ENCODE measurements at places on chromosomes 13 and 19. TPM values are rescaled to one million over a fixed set of nuclear protein-coding genes. Genes with fewer than 3 reads are reported as not detected.

- DNase-seq, result no peak
- H3K27ac ChIP-seq, result no peak overlapping the region
- no peak overlapping the region for H3K4me3 ChIP-seq
- no peaks in the 10 kb centered on the region for H3K27me3 ChIP-seq
These were observed 4.4 kb upstream of the MTMR6 start for GRCh38 chr13:25291691-25292090.

- H3K4me1 ChIP-seq, result no peaks in the 10 kb centered on the region
- H3K27me3 ChIP-seq, result no peaks in the 10 kb centered on the region
- no peaks in the 10 kb centered on the region for H3K36me3 ChIP-seq
- peak; percentile 14 for DNase-seq
- H3K27ac ChIP-seq, result no peak overlapping the region
These were observed 3.0 kb downstream of the MZF1 start for GRCh38 chr19:58569943-58570670.

DNA sequence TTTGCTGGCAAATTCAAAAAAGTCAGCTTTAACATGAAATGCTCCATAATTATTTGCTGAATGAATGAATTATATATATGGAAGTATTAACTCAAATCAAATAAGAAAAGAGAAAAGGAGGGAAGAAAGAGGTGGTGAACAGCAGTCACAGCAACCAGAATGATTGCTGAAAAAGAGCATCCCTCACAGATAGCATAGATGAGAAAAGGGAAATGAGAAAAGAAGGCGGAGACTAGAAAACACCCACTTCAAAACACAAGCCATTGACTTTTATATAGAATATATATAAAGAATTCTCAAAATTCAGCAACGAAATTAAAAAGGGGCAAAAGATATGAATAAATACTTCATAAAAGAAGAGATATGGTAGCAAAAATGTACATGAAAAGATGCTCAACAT lies 75.2 kb downstream of the CAB39L start:
- no peak overlapping the region for H3K4me3 ChIP-seq
- H3K27ac ChIP-seq, result no peak overlapping the region
- DNase-seq, result no peak
- H3K27me3 ChIP-seq, result no peaks in the 10 kb centered on the region

GRCh38 chr19:34786236-34786635 lies 13.2 kb upstream of the ZNF599 start:
- no peaks in the 10 kb centered on the region for H3K27me3 ChIP-seq
- H3K27ac ChIP-seq, result no peak overlapping the region
- H3K36me3 ChIP-seq, result no peaks in the 10 kb centered on the region
- H3K4me1 ChIP-seq, result no peaks in the 10 kb centered on the region
- no peak for DNase-seq

- peaks cover 16% of the 10 kb centered on the region for H3K4me1 ChIP-seq
- no peaks in the 10 kb centered on the region for H3K36me3 ChIP-seq
These were observed 902 bp upstream of the CCDC106 start for GRCh38 chr19:55646889-55647731.

DNA sequence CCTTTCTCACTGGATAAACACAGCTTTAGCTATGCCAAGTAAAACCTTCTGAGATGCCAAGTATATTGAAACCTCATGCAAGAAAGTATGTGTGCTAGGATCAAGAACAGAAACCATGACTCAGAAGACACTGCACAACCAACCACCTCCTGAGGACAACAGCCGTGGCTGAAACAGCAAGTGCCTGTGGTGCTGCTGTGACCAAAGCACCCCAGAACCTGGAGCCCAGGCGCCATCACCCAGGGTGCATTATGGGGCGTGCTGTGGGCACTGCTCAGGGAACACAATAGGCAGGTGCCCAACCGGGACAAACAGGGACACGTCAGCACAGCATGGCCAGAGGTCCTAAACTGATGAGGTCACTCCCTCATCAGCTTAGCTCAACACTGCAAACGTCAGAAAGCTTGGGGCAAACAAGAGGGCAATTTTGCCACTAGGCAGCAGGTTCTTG lies 101.3 kb upstream of the SLC15A1 start:
- DNase-seq, result no peak
- no peaks in the 10 kb centered on the region for H3K27me3 ChIP-seq
- H3K4me1 ChIP-seq, result no peaks in the 10 kb centered on the region
- no peak overlapping the region for H3K4me3 ChIP-seq
- no peak overlapping the region for H3K27ac ChIP-seq

- no peak overlapping the region for H3K4me3 ChIP-seq
- DNase-seq, result no peak
These were observed 42.8 kb downstream of the PIN1 start for GRCh38 chr19:9877780-9878510.

- no peak overlapping the region for H3K4me3 ChIP-seq
- no peaks in the 10 kb centered on the region for H3K36me3 ChIP-seq
- no peak for DNase-seq
- H3K27ac ChIP-seq, result no peak overlapping the region
These were observed 15.9 kb downstream of the FLT1 start for GRCh38 chr13:28479005-28479404.

GRCh38 chr19:45402298-45403061 lies 2.4 kb downstream of the PPP1R13L start:
- peaks cover 9% of the 10 kb centered on the region for H3K4me1 ChIP-seq
- H3K27ac ChIP-seq, result no peak overlapping the region
- no peak overlapping the region for H3K4me3 ChIP-seq
- no peaks in the 10 kb centered on the region for H3K27me3 ChIP-seq
- DNase-seq, result no peak

EFNA2 gene
- 0.76 TPM for total RNA-seq

ZNF486 gene
- 16.9 TPM for total RNA-seq
